ENCODE measurements at places on chromosomes 3 and 15.

- no peak for DNase-seq
Measured at GRCh38 chr3:194487289-194488054, 670 bp upstream of the ATP13A3 start.

DNA sequence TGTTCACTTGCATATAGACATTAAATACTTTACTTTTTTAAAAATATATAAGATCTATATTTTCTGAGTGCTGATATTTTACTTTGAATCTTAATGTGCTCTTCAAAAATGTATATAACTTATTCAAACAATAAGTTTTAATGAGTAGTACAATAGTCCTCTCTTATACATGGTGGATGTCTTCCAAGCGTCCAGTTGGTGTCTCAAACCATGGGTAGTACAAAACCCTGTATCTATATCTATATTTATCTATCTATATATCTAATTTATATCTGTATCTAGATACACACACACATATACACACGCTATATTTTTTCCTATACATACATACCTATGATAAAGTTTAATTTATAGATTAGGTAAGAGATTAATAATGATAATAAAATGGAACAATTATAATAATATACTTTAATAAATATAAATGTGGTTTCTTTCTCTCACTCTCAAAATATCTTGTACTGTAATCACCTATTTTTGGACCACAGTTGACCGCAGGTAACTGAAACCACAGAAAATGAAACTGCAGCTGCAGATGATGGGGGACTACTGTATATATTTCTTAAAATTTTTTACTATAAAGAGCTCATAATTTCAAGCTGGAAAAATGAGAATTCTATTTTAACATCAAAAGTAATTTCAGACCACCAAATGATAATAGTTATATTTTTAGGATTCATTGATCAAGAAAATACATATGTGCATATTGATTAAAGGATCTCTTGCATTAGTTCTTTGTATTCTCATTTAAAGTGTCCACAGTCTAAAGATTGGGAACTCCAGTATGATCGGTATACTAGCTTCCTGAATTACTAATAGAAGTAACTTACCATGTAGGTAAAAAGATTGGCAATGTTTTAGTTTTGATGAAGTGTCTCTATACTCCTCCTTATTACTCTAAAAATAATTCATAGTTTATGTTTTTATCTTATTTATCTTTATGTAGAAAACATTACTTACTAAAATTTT, 215.1 kb upstream of the MLF1 start:
- no peak for DNase-seq

- DNase-seq = no peak
Measured at GRCh38 chr3:177832880-177833279, 635.6 kb upstream of the TBL1XR1 start.

DNA sequence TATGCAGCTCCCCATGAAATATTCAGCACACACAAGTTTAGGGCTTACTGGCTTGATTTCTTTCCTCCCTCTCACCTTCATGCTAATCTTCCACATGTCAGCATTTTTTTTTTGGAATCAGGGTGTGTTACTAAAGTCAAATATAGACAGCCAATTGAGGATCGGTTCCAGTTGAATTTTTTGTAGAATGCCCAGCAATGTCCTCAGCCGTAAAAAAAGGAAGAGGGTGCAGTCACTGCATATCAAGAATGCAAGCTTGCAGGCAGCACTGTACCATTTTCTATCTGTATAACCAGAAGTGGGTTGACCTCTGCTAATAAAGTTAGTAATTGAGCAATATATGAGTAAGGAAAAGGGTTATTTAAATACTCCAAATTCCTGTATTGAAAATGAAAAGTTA, 51.4 kb upstream of the CHMP2B start:
- no peak for DNase-seq

DNA sequence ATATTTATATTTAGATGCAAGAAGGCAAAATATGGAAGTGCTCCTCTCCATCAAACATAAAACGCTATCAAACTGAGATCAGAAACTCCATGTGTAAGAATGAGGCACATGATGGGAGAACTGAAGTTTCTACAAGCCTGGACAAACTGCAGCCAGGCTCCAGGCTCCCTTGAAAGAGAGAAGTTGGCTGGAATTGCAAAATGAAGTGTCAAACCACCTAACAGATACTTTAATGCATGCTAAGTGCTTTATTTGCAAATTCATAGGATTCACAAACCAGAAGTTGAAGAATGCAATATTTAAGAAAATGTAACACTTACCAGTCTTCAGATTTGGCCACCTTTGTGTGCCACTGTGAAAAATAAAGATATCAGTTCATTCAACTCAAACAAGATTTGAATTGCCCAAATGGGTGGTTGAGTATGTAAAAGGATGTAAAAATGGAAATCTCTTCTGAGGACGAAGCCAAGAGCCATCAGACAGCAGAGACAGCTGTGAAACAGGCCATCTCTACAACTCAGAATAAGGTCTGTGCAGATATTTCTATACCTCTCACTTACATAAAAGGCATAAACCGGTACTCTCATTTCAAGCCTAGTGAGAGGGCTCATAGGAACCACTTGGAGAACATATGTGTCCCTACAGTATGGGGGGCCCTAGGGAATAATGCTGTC, 87.0 kb downstream of the DPPA2 start:
- DNase-seq = no peak

All from DMS 273 treated with DMSO at 0.1 percent for 48 hours (cell line).